Right renal cortex interstitium (tissue), 3 donors: ENCODE measurements at places on chromosomes 6 and 20.

DNA sequence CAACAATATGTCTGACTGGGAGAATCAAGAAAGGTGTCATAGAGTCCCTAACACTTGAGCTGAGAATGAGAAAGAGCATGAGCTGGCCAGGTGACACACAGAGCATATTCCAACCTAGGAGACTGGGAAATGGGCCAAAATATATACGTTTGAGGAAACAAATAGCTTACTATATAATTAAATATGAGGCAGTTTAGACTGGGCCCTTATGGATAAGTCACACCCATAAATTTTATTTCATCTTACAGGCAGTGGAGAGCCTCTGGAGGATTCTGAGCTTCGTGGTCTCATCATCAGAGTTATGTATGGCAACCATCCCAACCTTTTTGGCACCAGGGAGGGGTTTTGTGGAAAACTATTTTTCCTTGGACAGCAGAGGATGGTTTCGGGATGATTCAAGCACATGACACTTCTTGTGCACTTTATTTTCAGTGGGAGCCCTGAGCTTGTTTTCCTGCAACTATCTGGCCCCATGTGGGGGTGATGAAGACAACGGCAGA, 12.9 kb upstream of the NQO2 start:
- DNase-seq = no peak

DNA sequence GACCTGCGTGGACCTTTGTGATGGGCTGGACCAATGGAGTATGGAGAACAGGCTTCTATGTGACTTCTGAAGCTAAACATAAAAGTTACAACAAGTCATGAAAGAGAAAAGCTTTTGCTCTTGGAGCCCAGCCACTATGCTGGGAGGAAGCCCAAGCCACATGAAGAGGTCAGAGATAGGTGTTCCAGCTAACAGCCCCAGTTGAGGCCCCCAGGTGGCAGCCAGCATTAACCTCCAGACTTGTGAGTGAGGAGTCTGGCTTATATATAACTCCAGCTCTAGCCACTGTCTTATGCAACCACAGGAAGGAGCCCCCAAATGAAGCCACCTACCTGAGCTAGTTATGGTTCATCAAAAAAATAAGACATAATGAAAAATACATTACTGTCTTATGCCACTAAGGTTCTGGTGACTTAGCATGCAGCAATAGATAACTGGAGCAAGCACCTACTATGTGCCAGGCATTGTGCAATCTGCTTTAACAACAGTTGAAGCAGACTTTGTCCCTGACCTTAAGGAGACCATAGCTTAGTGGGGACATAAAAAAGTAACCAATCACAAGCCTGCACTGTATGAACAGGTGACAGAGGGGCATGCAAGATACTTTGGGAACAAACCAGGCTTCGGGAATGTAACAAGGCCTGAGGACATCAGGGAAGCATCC, 599.6 kb downstream of the PTPRT start:
- no peak for DNase-seq

DNA sequence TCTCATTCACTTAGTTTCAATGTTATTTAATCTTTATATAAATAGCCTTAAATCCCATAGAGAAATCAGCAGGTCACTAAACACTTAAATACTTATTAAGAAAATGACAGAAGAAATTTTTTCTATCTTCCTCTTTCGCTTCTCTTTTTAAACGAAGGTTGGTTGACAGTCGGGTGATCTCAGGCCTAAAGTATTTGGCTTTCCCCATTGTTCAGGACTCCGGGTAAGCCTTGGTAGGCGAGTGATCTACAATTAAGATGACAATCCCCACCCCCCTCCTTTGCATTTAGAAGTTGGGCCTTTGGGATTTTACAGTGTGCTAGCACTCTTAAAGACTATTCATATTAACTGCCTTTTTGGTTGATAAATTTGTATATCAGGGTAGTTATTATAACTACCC, 19.7 kb upstream of the UTRN start:
- DNase-seq = no peak

GRCh38 chr6:148955441-148955840, 208.6 kb downstream of the UST start:
- DNase-seq = no peak

DNA sequence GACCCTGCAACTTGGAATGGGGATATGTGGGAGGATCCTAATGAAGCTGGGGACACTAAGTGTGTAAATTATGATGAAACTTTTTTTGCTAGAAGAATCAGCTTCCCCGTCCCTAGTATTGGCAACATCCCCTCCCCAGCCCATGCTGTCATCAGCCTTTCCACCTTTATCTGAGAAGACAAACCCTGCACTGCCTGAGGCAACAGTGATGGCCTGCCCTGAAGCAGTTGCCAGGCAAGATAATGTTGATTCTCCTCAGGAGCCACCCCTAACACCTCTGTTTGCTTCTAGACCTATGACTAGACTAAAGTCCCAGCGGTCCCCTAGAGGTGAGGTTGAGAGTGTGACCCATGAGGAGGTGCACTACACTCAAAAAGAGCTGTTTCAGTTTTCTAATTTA, 27.1 kb downstream of the MICA start:
- DNase-seq = no peak
